ENCODE measurements at places on chromosomes 2 and 18.

- DNase-seq: no peak
Measured at GRCh38 chr2:138787053-138787666, 7.0 kb upstream of the NXPH2 start.

DNA sequence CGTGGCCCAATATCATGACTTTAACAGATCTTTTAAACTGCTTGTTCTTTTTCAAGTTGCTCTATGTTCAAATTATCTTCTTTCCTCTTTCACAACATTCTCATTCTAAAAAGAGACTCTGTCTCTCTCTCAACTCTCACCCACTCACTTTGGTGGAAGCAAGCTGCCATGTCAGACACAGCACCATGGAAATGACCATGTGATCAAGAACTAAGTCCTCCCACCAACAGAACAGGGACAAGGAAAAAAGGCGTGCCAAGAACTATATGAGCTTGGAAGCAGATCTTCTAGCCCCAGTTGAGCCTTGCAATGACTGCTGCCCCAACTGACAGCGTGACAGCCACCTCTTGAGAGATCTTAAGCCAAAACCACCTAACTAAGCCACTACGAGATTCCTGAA lies 23.9 kb downstream of the BAZ2B start:
- DNase-seq: no peak

DNA sequence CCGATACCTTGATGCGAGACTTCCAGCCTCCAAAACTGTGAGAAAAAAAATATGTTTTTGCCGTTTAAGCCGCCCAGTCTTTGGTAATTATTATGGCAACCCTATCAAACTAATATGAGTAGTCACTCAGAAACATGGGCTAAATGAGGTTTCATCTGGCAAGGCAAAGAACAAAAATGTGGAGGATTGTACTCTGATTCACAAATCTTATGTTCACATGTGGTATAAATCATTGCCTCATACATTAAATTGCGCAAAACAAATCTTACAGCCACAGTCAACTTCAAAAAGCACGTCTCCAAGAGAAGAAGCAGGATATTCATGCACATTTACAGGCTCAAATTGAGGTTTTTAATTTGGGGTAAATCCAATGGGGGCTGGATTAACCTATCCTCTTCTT lies 1435.4 kb upstream of the LRRTM1 start:
- DNase-seq: no peak

DNA sequence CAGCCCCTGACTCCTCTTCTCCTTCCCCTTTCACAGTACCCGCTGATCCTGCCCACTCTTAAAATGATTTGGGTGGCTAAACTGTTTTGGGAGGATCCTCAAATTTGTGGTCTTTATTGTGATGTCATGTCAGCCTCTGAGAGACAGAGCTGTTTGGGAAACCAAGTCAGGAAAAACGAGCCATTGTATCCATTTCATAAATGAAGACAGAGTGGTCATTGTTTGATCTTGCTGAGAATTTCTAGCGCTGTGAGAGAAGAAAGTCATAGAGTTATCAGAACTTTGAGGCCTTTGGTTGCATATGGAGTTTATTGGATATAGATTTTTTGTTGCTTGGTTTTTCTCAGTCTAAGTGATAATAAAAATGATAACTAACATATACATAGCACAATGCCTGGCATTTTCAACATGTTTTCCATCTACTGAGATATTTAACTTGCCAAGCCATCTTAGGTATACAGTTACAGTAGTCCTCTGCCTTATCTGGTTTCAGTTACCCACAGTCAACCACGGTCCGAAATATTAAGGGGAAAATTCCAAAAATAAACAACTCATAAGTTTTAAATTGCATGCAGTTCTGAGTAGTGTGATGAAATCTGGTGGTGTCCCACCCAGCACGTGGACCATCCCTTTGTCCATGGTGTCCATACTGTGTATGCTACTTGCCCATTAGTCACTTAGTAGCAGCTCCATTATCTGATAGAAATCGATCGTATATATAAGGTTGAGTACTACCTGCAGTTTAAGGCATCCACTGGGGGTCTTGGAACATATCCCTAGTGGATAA lies 105.0 kb upstream of the RASGRP3 start:
- no peak for DNase-seq

DNA sequence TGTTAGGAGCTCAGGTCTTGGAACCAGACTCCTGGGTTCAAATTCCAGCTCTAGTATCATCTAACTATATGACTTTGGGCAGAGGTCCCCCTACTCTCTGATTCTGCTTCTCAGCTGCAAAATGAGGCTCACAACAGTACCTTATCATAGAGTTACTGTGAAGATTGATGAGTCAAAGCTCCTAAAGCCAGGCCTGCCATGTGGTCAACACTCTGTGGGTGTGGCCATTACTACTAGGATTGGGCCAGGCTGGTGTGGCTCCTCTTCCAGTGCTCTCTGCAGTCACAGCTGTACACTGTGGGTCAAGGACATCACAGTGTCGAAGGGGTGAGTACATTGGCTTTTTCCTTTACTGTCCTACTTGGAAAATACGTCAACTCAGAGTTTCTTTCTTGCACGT lies 22.6 kb downstream of the CAPN13 start:
- no peak for DNase-seq

- peak; percentile 65 for DNase-seq
Measured at GRCh38 chr2:88170472-88170892, 336 bp downstream of the THNSL2 start.

All from Peyer's patch (tissue), 4 donors.